ENCODE measurements at places on chromosomes 2 and 18.

GRCh38 chr2:104766683-104767082 lies 87.2 kb upstream of the POU3F3 start:
- no peak for DNase-seq

DNA sequence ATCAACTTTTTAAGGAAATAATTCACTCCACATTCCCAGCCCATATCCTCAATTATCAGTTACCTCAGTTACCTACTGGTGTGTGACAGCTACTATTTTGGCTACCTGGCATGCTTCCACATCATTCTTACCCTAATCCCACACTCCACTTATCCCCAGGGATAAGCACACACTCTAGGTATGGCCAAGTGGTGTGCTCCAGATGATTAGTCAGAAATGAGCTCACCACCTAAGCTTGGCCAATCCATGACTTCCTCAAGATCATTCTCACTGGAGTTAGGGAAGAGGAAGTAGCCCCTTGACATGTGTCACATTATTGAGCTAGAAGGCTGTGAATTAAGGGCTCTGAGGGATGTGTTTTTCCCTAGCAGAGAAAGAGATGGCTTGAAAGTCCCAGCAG lies 20.9 kb upstream of the SMAD4 start:
- no peak for DNase-seq

- no peak for DNase-seq
Measured at GRCh38 chr2:84257831-84258230, 201.2 kb downstream of the SUCLG1 start.

GRCh38 chr2:102059151-102059550 lies 67.4 kb downstream of the IL1R2 start:
- no peak for DNase-seq

DNA sequence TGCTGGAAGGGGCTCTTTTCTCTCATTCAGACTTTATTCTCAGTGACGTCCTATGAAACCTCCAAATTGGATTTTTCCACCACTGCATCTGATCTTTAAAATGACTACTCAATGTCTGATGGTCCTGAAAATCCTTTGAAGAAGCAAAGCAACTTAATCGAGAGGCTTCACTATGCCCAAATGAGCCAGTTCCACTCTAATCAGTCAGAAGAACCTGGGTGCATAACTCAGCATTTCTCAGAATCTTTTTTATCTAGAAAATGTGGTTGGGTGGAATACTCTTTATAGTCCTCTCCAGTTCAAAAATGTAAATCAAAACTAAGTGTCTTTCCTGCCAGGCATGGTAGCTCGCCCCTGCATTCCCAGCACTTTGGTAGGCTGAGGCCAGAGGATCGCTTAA lies 60.7 kb downstream of the PRELID3A start:
- DNase-seq: no peak

- DNase-seq: no peak
Measured at GRCh38 chr2:43138441-43138840, 88.0 kb downstream of the ZFP36L2 start.

DNA sequence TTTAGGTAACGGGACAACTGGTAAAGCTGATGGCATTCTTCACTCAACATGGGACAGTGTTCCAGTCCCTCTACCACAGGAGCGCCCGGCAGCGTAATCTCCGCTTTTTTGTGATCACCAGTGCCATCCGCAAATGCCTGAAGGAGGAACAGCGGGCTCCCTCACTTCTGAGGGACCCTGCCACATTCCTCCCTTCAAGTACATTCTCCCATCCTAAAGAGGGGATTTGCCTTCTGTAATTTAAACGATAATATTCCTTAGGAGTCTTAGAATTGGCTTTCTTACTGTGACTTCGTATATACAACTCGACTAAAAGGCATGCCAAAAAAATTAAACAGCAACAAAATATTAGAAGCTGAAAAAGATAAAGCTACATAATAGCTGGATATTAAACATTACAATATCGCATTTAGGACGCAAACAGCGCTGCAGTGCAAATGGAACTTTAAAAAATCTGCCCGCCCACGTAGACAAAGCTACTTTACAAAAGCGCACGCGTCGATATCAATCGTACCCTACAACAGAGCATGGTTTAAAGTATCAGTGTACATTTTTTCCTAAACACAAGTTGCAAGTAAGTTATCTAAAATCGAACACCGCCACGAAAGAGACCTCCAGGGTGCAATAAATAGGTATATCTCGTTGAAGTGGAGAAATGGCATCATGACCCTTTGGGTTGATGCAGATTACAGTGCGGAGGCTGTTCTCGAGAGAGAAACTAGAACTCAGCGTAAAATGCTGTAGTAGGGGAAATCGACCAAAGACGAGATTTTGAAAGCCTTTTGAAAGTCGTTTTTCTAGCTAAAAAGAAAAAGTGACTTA lies 2.3 kb upstream of the VSNL1 start:
- no peak for DNase-seq

DNA sequence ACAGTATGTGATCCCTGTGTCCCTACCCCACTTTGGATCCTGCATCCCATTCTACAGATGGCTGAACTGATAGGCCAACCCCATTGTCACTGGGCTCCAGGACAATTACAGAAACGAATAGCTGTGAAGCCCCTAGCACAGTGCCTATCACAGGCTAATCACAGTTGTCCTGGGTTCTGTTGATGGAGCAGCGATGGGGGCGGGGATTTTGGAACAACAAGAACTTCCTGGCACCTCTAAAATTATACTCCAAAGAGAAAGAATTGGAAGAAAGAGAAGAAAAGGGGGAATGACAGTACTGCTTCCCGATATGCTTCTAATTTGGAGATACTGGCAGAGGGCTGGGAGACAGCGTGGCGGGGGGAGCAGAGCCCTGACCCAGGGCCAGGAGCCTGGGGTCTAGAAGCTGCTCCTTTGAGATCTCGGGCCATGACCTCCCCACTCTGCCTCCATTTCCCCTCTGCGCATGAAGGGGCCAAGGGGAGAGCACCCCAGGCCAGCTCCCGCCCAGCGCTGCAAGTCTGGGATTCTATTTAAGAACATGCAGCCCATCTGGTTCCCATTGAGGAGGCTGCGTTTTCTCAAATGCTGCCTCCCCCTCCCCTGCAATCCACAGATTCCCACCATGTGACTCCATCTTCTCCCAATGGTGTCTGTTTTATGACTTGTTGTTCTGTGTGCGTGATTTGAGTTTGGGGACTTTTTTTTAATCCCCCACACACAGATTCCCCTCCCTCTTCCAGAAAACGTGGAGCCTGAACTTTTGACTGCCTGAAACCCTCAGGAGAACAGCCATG lies 202.7 kb downstream of the CYP26B1 start:
- DNase-seq: no peak

GRCh38 chr2:105741174-105741573 lies 3.5 kb upstream of the NCK2 start:
- DNase-seq: no peak

DNA sequence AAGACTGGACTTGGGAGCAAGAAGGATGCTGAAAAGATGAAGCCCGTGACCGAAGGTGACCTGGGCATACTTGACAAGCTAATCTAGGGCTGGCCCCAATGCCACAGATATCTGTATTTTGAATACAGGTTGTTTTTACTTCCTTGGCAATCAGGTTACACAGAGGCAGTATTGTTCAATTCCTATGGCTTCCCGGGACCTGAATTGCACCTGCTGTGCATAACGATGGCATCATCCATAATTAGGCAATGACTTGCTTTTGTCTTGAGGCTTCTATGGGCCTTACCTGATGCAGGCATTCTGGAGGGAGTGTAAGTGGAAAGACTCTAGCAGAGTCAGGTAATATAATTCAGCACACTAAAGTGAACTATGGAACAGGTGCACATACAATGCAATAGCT lies 60.6 kb upstream of the CUL3 start:
- no peak for DNase-seq

- peak; percentile 44 for DNase-seq
Measured at GRCh38 chr2:217685255-217685605, 317.6 kb downstream of the TNS1 start.

DNA sequence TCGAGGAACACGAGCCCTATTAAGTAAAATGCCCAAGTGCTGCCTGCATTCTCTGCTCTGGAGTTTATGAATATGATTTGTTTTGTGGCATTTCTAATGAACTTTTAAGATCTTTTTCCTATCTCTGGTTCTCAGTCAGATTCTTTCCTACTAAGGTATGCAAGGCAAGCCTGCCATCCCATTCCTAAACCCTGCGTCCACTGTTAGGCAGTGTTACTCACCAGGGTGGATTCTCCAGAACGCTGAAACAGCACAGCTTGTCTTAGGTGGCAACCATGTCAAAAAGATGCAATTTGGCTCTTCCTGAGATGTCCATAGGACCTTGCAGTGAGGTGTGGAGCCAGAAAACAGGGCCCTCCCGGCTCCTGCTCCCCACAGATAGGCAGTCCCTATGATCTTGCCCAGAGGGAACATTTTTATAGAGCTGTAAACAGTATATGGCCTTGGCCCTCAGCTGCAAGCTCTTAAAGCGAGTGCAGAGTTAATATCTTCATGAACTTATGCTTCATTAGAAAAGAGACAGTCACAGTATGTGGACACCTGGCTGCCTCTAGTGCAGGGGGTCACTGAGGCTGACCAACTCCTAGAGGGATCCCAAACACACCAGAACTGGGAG lies 84.4 kb downstream of the TPGS2 start:
- DNase-seq: no peak

DNA sequence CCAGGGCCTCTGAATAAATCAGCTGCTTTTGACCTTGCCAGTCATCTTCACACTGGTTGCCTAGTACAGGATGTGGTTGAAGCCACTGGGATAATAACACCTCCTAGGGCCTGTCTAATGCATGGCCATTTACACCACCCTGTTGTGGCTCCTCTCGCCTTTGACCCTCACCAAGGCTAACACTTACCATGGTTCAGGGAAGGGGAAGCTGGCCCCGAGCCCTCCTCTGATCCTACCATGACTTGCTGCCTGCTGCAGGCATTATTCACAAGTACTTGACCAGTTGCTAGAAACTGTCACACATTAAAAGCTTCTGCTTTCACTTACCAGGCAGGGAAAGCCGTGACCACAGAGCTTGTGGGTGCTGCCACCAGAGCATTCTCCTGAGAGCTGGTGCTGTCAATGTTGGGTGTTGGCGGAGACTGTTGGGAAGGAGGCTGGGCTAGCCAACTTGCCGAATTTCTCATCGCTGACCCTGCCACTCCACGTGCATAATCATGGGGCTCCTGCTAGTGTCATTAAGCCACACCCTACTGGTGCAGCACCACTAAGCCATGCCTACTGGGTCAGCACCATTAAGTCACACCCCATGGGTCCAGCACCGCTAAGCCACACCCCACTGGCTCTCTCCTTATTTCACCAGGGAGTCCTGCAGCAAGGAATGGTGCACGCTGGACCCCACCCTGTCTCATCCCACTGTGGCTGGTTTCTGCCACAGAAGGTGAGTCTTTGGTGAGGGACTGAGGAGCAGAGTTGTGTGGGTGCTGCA lies 47.0 kb upstream of the TTC39C start:
- no peak for DNase-seq

DNA sequence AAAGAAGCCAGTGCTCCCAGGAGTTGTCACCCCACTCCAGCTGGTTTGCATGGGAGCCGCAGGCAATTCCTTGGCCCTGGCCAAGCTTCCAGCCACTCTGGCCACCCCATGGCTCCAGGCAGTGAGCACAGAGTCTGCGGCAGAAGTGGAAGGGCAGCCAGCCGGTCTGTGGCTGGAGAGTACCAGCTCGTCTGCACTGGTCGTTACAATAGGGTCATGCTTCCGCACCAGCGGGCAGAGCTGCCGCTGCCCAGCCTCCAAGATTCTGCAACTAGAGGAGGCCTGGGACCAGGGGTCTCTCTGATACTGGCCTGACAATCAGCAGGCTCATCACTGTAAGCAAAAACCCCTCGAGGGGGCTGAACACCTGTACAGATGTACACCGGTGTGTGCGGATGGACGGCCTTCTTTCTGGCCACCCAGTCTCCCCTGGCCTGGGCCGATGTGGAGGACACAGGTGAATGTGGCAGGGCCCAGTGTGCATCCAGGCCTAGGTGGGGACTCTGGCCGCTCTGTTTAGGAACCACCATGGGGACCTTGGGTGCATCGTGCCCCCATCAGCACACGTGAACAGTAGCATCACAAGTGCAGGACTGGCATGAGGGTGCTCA lies 51.9 kb upstream of the ODC1 start:
- DNase-seq: no peak

DNA sequence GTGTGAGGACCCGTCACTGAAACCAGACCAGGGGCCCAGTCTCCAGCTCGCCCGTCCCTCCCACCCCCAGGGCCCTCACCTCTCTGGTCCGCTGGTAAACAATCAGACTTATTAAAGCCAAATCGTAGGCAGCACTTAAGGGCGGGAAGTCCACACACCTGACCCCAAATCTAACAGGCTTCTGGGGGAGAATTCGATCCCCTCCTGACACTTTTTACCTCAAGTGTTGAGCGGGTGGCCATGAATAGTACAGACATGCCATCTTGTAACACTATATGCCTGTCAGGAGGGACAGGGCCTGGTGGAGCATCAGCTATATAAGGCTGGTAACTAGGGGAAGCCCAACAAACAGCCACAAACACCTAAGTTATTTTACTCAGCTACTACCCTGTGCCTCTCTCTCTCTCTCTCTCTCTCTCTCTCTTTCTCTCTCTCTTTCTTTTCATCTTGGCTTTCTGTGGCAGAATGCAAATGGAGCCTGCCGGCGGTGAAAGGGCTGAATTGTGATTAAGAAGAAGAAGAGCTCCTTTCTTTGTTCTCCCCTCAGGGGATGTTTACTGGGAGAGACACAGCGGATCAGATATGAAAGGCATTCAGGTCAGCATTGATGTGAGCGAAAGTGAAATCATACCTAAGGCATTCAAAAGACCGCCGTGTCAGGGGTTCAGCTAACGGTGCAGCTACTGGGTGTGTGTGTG lies 9.5 kb downstream of the ZEB2 start:
- DNase-seq: no peak

- no peak for DNase-seq
Measured at GRCh38 chr2:66567729-66568128, 132.8 kb downstream of the MEIS1 start.

DNA sequence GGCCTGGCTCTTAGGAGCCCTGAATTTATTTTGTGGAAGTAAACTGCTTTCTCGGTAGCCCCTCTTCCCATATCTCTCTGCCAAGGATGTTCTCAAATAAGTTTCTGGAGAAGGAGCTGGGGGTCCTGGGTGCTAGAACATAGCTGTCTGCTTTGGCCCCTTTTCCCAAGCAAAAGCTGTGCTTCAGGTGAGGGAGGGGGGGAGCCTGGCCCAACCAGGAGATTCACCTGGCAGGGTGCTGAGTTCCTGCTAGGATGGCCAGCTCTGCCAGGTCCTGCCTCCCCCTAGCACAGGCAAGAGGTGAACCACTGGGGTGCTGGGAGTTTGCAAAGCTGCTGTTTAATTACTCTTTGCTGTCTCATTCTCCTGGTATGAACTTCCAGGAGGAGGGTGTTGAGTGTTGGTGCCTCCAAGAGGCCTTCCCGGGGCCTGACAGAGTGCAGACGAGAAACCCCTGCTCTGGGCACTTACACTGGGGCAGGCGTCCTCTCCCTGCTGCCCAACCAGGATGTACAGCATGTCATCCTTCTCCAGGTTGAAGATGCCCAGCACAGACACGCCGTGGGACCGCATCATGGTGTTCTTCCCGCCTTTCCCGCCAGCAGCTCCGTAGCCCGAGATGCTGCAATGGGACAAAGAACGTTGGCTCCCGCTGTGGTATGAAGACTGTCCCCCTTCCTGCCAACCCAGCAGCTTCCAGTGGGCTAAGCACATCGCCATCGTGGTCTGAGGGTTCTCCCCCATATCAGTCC lies 124.2 kb downstream of the CLIP4 start:
- no peak for DNase-seq

- DNase-seq: no peak
Measured at GRCh38 chr2:84999553-84999955, 28.6 kb downstream of the KCMF1 start.

Data from non-pigmented ciliary epithelial cell (primary cell).